ENCODE measurements at places on chromosomes 3 and 15.
A peak's percentile ranks its signal among the peaks of the same experiment; 100 is the strongest.

- peak; percentile 76 for DNase-seq
Observed at GRCh38 chr3:40299721-40300335, 9.7 kb upstream of the EIF1B start.

GRCh38 chr3:136192831-136193230, 3.3 kb downstream of the MSL2 start:
- peak; percentile 51 for DNase-seq

- DNase-seq, result peak; percentile 99
Observed at GRCh38 chr3:30606301-30607031, at the start of gene TGFBR2. TSS of gene TGFBR2 (plus strand) at chr3:30606601. CDS start at chr3:30606884, 283 bp downstream.

DNA sequence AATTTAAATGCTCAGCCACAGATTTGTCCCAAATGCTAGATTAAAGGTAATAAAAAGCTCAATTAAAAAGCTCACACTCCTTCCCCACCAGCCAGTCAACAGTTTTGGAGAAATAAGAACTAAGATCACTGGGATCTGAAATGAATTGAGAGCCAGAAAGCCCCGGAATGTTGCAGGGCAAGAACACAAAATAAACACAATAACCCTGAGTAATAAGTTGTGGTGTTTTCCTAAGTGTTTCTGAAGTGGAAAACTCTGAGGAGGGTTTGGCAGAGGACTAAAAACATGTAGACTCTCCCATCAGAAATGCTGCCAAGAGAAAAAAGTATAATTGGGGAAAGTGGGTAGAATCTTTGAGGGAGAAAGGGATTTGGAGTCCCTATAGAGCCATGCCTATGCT, 127.8 kb downstream of the ABI3BP start:
- peak; percentile 68 for DNase-seq

DNA sequence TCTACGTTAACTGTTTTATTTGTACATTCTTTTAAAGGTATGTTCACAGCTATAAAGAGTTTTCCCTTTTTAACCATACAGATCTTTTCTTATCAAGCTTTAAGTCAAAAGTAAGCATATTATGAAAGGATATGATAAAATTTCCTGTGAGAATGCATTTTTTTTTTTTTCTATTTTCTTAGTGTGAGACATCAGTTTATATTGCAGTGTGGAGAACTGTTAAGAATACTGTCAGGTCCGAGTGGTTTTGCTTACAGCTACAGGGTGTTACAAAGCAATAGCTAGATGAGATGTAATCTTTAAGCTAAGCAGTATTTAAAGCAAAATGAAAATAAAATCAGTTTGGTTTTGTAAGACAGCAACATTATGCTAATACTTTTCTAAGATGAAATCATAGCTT, 133.2 kb downstream of the SLC25A26 start:
- no peak for DNase-seq

DNA sequence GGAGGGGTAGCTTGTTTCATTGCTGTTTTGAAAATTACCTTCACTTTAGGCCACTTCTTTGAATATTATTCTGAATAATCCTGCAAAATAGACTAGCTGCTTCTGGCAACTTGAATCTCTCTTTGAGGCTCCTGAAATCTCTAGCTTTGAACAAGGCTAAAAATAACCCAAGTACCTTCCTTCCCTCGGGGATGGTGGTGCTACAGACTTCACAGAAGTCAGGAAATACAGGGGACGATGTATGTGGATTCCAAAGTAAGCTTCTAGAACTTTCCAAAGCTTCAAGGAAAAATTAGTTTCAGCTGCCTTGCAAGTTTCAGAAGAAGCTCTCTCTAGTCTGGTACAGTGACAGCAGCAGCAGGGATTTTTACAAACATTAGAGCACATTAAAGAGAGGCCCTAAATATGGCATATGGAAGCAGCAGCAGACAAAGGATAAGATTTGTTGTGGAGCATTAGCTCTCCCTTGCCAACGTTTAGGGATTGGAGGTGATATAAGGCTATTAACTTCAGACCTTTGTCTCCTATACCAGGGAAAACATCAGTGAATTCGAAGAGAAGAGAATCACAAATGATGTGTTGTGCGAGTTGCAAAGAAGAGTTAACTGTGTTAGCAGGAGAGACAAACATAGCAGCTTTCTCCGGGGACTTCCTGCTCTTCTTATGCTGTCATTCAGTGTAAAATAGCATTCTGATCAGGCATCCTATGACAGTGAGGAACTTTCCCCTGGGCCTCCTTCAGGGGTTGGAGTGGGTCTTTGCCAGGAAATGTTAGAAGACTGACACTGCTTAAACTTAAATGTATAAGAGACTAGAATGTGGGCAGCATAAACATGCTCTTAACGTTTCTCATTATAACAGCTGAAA, 783.0 kb upstream of the ARPP21 start:
- DNase-seq, result peak; percentile 52

DNA sequence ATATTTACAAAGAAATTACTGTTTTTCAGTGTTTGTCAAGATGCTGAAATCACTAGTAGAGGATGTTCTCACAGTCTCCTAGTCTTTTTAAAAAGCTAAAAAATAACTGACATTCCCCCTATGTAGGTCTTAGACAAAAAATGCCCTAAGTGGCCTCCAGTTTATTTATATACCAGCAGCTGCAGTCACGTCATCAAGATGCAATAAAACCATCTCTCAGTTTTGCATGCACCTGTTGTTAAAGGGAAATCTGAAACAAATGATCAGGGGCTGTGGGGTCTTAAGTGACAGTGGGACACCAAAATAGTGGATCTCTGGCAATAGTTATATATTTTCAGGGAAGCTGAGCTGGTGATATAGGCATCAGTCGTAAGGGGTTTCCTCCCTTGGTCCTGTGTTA, 146.5 kb upstream of the ARPP21 start:
- no peak for DNase-seq

DNA sequence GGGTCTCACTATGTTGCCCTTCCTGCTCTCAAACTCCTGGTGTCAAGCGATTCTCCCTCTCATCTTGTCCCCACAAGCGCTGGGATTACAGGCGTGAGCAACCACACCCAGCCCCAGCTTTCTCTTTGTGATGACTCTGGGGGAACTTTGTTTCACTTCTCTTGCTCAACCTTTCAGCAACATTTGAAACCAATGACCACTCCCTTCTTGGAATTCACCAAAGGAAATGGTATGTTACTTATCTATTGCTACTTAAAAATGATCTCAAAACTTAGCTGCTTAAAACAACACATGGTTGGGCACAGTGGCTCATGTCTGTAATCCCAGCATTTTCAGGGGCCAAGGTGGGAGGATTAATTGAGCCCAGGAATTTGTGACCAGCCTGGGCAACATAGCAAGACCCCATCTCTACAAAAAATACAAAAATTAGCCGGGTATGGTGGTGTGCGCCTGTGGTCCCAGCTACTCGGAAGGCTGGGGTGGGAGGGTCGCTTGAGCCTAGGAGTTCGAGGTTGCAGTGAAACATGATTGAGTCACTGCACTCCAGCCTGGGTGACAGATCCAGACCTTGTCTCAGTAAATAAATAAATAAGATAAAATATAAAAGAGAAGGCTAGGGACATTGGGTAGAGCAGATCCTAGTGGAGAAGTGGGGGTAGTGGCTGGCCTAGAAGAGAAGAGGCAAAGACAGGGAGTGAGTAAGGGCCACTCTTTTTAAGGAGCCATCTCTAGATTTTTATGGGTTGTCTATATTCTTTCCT, 10.3 kb upstream of the COPG1 start:
- DNase-seq, result peak; percentile 77

DNA sequence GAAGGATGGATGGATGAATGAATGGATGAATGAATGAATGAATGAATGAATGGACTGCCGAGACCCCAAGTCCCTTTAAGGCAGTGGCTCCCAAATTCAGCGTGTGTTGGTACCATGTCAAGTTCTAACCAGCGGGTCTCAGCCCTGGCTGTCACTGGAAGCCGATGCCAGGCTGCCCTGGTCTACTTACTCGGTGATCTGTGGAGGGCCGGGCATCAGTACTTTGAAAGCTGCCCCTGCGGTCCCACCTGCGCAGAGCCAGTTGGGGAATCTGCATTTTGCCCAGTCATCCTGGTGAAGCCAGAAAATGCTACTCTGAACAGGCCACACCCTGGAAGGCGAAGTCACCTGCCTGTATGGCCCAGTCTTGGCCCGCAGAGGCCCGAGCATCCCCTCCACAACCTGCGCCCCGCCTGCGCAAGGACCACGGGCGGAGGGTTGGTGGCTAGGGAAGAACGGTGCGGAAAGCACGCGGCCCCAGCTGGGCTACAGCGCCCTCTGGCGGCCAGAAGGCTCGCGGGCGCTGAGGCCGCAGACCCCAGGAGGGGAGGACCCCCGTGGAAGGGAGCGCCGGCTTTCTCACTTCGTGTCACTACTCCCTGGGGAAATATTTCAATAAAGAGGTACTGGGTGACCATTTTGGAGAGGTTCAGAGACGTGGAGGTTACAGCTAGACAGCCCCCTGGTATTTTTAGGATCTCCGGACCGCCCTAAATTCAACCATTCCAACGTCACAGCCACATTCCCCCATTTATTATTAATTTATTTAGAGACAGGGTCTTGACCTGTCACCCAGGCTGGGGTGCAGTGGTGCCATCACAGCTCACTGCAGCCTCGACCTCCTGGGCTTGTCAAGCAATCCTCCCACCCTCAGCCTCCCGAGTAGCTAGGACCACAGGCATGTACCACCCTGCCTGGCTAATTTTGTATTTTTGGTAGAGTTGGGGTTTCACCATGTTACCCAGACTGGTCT, 34.9 kb downstream of the PRKCD start:
- peak; percentile 79 for DNase-seq

All from adipocyte (in vitro differentiated cells).